ENCODE measurements at places on chromosomes 7 and 10. TPM values are rescaled to one million over a fixed set of nuclear protein-coding genes. Genes with fewer than 3 reads are reported as not detected.

GRCh38 chr10:107848726-107849360, 684.3 kb upstream of the SORCS1 start:
- DNase-seq = no peak

GRCh38 chr10:123257904-123258456, 103.8 kb downstream of the BUB3 start:
- DNase-seq = no peak

GRCh38 chr7:41148521-41148951, 554.4 kb downstream of the INHBA start:
- no peak for DNase-seq

- no peak for DNase-seq
Measured at GRCh38 chr10:122164023-122164601, 107.0 kb upstream of the BTBD16 start.

- no peak for DNase-seq
Measured at GRCh38 chr10:6794441-6794840, 214.4 kb upstream of the PRKCQ start.

GRCh38 chr7:67523713-67524112, 527.1 kb downstream of the TYW1 start:
- DNase-seq = no peak

DNA sequence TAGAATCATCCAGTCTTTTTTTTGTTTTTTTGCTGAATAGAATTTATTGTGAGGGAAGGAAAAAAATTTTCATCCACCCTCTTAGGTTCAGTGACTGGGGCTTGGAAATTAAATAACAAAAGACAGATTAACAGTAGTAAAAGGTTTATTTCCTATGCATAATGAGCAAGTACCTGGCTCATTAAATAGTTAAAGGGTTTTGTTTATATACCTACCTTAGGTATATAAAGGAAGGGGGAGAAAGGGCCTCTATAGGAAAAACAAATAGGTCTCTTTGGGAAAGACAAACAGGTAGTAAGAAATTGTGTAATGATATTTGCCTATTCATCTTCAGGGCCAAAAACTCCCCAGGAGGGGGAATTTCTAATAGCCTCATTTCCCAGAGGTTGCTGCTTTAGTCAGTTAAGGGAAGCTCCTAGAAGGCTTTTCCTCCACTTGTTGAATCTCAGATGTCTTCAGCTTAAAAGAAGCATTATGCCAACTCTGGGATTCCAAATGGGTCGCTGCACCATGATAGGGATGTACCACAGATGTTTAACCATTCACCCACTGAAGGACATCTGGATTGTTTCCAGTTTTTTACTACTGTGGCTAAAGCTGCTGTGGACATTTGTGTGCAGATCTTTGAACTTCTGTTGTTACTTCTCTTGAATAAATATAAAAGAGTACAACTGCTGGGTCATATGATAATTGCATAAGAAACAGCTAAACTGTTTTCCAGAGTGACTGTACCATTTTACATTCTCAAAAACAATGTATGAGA, 11.3 kb downstream of the ACADSB start:
- no peak for DNase-seq

DNA sequence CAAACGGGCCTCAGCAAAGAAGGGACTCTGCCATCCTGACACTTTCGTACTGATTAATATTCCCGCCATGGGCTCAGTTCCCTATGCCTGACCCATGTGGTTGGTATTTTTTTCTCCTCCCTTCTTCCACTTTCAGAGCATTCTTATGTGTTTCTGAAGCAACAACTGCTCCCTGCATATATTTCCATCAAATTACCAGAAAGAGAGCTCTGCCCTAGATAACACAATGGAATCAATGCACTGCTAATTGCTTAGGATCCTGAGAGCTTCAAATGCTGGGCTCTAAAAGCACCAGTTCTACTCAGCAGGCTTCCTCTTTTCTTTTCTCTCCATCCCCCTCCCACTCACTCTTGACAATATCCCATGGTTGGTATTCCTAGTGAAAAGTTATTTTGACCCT, 5.3 kb downstream of the TECTB start:
- DNase-seq = no peak

- no peak for DNase-seq
Measured at GRCh38 chr7:19488056-19488455, 220.8 kb downstream of the POLR1F start.

DNA sequence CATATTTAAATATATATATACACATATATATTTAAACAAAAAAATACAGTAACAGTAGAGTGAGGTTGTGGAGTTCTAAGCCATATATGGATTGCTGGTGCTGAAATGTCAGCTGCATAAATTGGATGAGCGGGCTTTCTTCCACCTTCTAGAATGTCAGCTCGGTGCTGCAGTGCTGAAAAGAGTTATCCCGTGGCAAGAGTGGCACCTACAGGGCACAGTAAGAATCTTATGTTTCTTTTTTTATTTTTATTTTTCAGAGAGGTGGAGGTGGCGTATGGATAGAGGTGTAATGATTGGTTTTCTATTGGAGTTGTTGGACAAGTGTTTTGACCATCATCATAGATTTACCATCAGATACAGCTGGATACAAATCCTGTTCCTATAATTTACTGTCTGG, 86.2 kb upstream of the DYNC1I1 start:
- peak; percentile 59 for DNase-seq

Gene CALML5
- not detected for total RNA-seq
